ENCODE measurements at places on chromosomes 1 and 21.
A peak's percentile ranks its signal among the peaks of the same experiment; 100 is the strongest.

- DNase-seq: no peak
Observed at GRCh38 chr1:40690771-40691537, 550 bp upstream of the NFYC start.

DNA sequence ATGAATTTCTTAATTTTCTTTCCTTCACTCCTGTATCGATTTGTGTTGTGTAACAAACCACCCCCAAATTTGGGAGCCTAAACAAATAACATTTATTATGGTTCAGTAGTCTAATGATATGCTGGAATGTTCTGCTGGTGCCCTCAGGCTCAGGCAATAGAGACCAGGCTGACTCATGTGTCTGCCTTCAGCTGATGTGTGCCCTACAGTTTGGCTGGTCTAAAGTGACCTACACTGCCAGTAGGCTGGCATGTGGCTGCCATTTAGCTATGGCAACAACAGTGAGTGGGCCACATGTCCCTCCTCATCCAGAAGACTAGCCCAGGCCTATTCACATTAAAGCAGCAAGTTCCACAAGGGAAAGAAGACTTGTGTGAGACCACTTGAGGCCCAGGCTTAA, 115.8 kb downstream of the PTPRC start:
- no peak for DNase-seq

- DNase-seq: no peak
Observed at GRCh38 chr1:19361611-19362147, 49.6 kb downstream of the SLC66A1 start.

GRCh38 chr1:147243228-147243685, 773 bp downstream of the CHD1L start:
- no peak for DNase-seq

- DNase-seq: peak; percentile 21
Observed at GRCh38 chr1:240888039-240888786, 276.3 kb upstream of the GREM2 start.

DNA sequence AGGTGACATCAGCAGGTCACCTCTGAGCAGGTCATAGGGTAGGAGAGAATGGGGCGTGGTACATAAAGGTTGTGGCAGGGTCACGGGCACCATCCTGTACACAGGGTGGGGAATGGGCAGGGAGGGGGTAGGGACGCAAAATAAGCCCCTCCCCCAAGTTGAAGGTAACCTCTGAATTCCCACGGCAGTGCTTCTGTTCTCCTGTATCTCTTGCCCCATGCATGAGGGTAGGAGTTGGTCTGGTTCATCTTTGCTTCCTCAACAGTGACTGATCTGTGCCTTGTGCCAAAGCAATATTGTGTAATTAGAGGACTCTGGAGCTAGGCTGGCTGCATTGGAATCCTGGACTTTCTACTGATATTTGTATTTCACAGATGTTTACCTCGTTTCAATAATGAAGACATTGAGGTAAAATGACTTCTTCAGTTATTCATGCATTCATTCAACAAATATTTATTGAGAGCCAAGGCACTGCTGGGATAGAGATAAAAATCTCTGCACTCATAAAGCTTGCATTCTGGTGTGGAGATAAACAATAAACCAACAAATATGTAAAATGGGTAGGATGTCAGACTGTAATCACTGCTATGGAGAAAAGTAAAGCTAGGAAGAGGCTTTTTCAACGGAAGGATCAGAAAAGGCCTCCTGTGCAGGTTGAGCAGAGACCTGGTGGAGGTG, 18.4 kb upstream of the GFI1 start:
- no peak for DNase-seq

DNA sequence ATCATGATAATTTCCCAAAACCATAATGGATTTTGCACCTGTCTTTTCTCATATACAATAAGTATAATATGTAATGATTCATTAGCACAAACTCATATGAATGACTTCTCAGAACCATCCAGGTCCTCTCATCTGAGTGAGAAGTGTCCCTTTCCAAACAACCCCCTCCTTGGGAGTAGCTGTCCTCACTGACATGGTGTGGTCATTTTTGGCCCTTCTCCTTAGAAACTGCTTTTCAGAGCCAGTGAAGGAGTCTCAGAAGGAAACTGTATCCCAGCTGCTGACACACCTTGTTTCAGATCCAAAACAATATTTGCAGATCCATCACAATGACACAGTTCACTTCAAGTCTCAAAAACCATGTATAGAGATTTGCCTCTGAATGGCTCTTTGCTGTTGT, 95.5 kb downstream of the MIS18A start:
- no peak for DNase-seq

- no peak for DNase-seq
Observed at GRCh38 chr21:39951183-39952101, 84.2 kb downstream of the PCP4 start.

DNA sequence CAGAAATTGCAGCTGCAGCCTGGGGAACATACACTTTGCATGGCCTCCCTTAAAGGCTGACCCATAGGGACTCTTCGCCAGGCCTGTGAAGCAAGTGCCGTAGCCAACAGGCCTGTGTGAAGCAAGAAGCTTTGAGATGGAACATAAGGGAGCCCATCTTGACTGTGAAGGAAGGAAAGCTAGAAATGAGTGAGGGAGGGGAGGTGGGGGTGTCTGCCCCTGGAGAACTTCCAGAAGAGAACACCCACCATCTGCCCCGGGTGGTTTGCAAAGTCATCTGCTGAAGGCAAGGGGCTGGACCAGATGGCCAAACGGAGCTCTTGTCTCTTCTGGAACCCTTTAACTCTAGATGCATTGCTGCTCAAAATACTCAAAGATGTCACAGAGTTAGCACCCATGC, 103.3 kb upstream of the GRIK3 start:
- DNase-seq: no peak

- DNase-seq: no peak
Observed at GRCh38 chr1:200337831-200338230, 72.0 kb downstream of the ZNF281 start.

DNA sequence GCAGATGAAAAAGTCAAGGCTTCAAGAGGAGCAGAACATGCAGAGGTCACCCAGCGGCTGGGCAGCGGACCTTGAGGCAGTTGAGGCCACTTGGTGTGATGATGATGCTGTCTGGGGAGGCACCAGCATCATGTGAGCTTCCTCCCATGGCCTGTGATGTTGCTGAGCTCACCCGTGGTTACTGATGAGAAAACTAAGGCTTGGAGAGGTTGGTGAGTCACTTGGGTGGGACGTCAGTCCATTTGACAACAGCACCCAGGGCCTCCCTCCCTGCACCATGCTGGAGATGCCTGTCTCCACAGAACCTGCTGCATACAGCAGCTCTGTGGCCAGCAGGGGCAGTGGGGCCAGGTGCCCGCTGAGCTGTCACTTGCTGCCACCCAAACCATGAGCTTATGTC, 146.8 kb downstream of the NPHP4 start:
- no peak for DNase-seq

DNA sequence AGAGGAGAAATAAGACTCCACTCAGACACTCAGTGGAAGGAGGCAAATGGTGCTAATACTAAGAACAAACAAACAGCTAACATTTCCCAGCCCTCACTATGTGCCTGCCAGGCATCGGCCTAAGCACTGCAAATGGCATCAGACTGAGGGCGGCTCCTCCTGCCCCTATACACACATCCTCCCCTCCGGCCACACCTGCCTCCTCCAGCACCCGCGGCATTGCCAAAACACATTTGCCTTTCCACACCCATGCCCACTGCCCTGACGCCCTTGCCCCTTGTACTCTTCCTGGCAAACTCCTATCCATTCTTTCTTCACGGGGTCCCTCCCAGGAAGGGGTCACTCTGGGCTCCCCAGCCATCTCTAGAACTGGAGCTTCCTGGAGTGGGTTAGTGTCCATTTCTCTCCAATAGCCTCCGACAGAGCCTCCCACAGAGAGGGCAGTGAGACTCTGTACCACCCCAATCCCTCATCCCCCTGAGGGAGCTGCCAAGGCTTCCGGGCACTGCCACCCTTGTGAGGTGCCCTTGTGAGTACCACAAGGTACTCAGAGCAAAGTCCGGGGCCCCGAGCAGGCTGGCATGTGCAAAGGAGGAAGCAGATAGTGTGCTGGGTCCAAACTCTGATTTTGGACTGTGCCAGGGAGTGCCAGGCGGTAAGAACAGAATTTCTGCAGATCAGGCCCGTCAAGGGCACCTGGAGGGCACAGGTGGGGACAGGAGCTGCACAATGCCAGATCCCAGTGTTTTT, 959 bp downstream of the AKR7A3 start:
- DNase-seq: no peak

GRCh38 chr1:211328084-211328694, 1.6 kb downstream of the TRAF5 start:
- DNase-seq: no peak

DNA sequence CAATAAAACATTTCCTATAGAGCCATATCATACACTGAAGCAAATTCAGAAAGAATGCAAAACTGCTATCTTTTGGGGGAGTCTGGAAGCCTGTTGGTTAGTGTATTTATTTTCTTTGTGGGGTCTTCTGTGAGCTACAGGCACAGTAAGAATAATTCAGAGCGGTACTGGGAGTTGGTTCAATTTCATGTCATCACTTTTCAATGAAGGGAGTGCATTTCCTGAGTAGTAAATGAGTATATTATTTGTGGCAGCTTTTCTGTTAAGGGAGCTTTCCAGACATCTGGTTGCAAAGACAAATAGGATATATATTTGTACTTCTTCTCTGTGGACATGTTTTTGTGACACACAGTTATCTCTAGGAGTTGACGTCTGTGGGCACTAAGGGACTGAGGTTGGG, 130.6 kb downstream of the HUNK start:
- no peak for DNase-seq

GRCh38 chr1:227422581-227422980, 104.3 kb upstream of the CDC42BPA start:
- no peak for DNase-seq

- no peak for DNase-seq
Observed at GRCh38 chr1:85650645-85651044, 57.6 kb downstream of the ZNHIT6 start.
